HFFc6 (cell line): ENCODE measurements at places on chromosomes 6 and 20. TPM values are rescaled to one million over a fixed set of nuclear protein-coding genes. Genes with fewer than 3 reads are reported as not detected.
A peak's percentile ranks its signal among the peaks of the same experiment; 100 is the strongest.

The SYCP2 gene
- total RNA-seq = 0.23 to 0.87 TPM (median 0.49 TPM) in 3 replicates

The METTL24 gene
- not detected in 3 replicates for total RNA-seq

The PRR18 gene
- total RNA-seq = not detected in 3 replicates

The BMP6 gene
- total RNA-seq = 0.12 to 0.43 TPM (median 0.39 TPM) in 3 replicates

The KCNQ2 gene
- not detected in 3 replicates for total RNA-seq

The SMOC2 gene
- not detected in 3 replicates for total RNA-seq

The SLC4A11 gene
- total RNA-seq = 2.4 to 2.8 TPM (median 2.7 TPM) in 3 replicates

The SNHG17 gene
- total RNA-seq = 32.6 to 43.1 TPM (median 32.9 TPM) in 3 replicates

The PI16 gene
- total RNA-seq = not detected in 3 replicates

The ZBP1 gene
- total RNA-seq = not detected in 3 replicates

The CEP250 gene
- total RNA-seq = 19.8 to 26.0 TPM (median 24.0 TPM) in 3 replicates

The TPBG gene
- 70.0 and 91.1 TPM in 2 replicates for total RNA-seq

The GNMT gene
- total RNA-seq = 0.20 TPM in 1 of 2 replicates, not detected in the other

DNA sequence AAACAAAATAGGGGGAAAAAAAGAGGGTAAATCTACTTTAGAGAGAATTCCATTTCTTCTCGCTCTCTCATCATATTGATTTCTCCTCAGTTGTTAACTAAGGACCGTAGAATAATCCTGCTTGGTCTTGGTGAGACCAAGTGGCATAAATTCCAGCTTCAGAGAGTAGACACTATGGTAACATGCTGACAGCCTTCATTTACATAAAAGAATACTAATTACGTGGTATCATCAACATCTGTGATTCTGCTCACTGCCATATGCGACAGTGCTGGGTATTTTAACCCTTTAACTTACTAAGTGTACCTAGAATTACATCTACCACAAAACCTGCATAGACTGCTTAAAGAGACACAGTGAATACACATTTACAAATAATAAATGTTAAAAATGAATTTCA, 27.1 kb downstream of the TOMM6 start:
- no peak for DNase-seq

DNA sequence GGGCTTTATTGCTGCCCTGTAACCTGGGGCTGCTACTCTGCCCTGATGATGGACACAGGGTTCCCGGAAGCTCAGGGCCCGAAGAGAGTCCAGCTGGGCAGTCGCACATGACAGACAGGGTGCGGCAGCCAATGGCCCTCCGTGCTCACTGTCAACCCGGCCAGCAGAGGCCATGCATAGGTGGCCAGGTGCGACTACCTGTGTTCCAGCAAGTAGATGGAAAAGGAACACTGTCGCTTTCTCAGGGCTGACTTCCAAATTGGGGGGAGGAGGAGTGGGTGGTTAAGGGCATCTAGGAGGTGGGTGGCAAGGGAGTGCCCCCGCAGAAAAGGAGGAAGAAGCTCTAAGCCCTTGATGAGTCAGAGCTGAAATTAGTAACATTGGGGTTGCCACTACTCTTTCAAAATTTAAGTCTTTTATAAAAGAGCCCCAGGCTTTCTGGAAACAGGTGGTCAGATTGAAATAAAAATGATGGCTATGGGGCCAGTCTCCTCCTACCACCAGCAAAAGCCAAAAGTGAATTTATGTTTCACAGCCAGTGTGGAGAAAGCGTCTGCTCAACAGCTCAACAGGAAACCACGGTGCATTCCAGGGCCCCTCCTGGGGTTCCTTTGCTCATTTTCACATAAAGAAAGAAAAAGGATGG, 2.3 kb upstream of the RAMACL start:
- peak; percentile 12 for DNase-seq

DNA sequence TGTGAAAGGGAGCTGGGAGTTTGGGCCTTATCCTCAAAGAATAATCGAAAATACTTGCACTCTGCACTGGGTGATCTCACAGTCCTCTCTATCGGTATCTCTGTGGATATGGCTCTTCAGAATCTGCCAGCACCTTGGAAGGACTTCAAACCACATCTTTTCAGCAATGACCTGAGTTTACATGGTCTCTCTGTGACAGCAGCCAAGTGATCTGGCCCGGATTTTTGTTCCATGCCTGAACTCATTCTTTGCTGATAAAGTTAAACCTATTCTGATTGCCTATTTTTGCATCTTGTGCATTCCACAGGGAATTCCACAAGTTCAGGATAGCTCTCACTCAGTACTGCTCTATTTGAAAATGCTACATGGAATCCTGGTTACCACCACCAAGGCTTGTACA, 98.9 kb downstream of the HDGFL1 start:
- no peak for DNase-seq

- DNase-seq = no peak
Measured at GRCh38 chr6:52643158-52643557, 27.8 kb upstream of the TMEM14A start.

GRCh38 chr6:29597184-29597583, 12.3 kb downstream of the OR2H2 start:
- no peak for DNase-seq

DNA sequence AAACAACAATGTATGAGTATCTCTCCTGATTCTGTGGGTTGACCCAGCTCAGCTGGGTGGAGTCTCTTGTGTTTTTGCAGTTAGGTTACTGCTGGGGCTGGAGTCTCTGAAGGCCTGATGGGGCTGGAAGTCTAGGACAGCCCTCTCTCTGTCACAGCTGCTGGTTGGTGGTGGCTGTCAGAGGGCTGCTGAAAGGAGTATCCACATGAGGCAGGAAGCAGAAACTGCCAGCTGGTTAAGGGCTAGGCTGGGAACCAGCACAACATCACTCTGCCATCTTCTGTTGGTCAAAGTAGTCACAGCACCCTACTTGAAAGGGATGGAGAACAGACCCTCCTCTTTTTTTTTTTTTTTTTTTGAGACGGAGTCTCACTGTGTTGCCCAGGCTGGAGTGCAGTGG, 10.0 kb upstream of the PACSIN1 start:
- no peak for DNase-seq

GRCh38 chr6:32842690-32843089, 1.2 kb downstream of the PSMB8 start:
- DNase-seq = no peak

- no peak for DNase-seq
Measured at GRCh38 chr6:169555971-169556617, 145.7 kb downstream of the WDR27 start.

GRCh38 chr6:146819596-146820320, 221.0 kb downstream of the ADGB start:
- DNase-seq = no peak

GRCh38 chr6:159995405-159995804, 26.5 kb downstream of the IGF2R start:
- DNase-seq = no peak

- peak; percentile 71 for DNase-seq
Measured at GRCh38 chr6:72952808-72953630, 272.3 kb downstream of the KHDC1L start.

DNA sequence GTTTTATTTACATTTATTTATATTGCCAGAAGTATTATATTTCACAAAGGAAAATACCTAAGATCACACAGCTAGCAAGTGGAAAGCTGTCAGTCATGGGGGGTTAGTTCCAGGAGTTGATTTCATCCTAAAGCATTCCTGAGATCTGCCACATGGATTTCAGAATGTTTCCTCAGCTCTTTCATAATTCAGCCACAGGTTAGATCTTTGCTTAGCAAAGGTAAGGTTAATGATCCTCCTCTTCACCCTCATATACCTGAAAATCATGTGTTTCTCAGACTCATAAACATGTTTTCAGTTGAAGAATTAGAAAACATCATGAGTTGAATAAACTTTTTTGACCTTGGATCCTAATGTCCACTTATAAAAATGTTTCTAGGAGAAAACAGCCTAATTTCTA, 215.4 kb downstream of the ARHGAP18 start:
- no peak for DNase-seq

DNA sequence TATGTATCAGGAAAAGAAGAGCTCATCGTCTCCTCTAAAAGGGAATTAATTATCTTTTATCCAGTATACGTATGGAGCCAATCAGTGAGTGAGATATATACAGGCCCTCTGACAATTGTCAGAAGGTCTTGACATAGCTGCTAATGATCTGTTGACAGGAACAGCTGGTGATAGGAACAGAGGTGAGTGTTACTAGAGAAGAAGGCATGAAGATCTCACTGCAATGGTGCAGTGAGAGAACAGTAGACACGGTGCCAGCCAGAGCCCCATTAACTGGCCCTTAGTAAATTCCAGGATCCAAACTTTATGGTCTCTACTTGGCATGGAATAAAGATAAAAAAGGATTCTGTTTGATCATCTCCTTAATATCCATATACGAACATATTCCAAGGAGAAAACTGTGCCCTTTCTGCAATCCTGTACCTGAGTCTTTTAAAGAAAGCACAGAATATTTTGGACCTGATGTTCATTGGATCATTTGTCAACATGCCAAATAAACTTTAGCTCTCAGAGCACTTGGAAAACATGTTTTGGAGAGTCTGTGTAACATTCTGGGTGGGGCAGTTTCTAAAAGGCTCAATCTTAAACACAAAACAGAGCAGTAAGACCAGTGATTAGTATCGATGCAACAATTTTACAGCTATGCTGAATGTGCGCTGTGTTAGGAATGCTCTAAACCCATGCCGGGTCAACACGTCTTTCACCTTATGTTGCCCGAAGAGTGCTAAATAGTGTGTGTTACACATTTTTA, 135.8 kb upstream of the CITED2 start:
- DNase-seq = no peak

DNA sequence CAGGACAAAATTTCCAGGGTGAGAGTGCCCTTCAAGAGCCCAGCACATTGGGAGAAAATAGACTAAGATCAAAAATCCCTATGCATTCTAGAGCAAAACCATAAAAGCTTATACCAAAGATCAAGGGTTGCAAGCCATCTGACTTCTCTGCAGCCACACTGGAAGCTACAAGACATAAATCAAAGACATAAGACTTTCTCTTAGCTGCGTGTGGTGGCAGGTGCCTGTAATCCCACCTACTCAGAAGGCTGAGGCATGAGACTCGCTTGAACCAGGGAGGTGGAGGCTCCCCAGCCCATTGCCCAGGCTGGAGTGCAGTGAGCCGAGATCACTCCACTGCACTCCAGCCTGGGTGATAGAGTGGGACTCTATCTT, 91.9 kb upstream of the NXT1 start:
- DNase-seq = no peak

DNA sequence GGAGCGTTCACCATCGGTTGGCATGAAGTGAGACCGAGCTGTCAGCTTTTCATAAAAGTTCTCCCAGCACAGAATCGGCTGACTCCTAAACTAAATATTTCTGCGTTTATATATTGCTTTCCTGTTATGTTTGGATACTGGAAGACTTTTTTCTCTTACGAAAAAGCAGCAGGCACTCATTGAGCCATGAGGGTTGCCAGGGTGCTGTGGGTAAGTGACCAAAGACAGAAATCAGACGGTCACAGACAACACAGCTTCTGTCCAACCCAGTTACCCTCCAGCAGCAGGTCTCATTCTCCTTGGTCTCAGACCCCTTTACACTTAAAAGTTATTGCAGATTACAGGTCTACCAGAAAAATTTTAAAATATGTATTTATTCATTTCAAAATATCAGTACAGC, 113.7 kb downstream of the FAM120B start:
- no peak for DNase-seq

DNA sequence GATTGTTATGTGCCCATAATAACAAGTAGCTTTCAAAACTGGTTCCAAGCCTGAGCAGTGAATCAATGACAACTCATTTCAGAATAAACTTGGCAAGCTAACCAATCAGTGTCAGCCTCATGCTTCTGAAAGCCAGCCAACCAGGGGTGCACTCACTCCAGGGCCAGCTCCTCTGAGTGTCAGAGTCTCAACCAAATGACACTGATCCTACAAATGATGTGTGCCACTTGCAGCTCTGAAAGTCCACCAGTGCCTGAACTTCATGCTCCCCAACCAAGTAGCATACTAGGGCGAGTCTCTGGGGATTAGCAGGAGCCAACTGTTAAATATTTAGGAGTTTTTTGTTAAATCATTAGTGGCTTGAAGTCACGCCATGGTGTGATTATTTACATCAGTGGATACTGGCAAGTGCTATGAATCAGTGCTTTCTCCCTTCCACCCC, 4.5 kb downstream of the IYD start:
- peak; percentile 23 for DNase-seq

DNA sequence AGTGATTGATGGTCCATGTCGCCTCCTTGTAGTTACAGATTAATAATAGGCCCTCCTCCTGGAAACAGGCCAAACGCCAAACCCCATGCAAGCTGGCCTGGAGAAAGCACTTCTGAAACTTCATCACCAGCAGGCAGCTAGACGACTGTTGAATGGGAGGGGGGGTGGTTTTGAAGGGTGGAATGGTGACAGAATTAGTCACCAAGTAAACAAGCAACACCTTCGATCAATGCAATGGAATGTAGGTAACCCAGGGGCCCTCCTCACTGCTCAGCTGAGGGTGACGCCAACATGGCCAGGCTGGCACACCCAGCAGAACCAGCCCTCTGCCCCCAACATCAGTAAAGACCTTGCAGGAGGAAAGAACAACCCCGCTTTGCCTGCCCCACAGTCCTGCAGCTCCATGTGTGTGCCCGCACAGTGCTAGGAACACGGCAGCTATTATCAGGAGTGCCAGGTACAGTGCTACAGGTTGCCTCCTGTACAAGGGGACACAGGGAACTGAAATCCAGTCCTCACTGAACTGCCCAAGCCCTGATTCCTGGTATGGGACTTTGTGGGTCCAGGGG, 2.7 kb downstream of the BCAS1 start:
- no peak for DNase-seq

DNA sequence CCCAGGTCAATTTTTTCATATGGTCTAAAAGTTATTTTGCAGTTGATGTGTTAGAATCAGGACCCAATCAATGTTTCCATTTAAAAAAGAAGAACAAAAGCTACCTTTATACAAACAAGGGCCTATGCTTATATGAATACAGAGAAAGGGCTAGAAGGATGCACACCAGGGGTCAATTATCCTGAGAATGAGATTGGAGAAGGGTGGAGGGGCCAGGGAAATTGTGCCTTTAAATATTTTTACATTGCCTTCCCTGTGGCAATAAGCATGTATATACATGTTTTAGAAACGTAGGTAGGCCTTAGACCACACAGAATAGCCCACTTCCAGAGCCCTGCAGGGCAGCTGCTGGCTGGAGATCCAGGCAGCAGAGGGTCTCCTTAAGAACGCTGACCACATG, 12.7 kb downstream of the EXOC2 start:
- DNase-seq = no peak

DNA sequence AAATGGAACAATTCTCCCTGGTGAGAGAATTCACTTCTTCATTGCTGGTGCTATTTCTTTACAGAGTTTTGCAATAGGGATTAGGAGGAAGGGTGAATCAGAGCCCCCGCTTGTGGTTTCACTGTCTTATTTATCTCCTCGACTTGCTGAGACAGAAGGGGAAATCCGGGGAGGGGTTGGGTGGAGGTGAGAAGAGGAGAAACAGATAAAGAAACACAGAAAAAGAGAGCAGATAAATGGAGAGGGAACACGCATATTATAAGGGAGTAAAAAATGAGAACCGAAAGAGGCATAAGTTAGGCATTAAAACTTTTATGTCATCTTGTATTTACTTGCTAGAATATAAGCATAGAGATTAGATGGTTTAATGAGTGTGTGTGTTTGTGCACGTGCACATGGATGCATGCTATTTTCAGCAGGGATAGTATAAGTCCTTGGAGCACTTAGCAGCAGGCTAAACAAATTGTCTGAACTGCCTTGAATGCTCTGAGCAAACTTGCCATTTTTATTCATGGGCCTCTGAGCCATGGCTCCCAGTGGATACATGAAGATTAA, 105.0 kb downstream of the OLIG3 start:
- DNase-seq = no peak

- DNase-seq = no peak
Measured at GRCh38 chr6:16002332-16003196, 126.3 kb upstream of the MYLIP start.
